ENCODE measurements at places on chromosomes 3 and 15. TPM values are rescaled to one million over a fixed set of nuclear protein-coding genes. Genes with fewer than 3 reads are reported as not detected.

- no peaks in the 10 kb centered on the region for H3K36me3 ChIP-seq
- no peaks in the 10 kb centered on the region for H3K27me3 ChIP-seq
- no peaks in the 10 kb centered on the region for H3K4me1 ChIP-seq
- no peak for DNase-seq
Measured at GRCh38 chr3:134522541-134522940, 36.7 kb downstream of the CEP63 start.

Gene EOMES
- total RNA-seq = not detected

DNA sequence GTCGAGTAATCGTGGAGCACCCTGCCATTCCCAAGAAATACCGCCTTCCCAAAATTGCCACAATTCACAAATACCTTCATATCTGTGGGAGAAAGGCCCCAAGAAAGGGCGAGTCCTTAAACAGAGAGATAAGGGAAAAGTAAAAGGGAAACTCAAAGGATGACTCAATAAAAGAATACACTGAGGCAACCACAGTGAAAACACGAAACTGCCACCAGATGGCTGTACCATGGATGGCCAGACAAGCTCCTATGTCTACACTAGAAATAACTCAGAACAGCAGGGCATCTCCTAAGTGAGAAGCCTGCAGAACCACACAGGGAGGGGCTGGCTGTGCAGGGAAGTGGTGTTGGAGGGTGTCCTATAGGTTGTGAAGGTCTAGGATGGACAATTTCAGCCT lies 25.0 kb downstream of the SRGAP3 start:
- no peak overlapping the region for H3K27ac ChIP-seq
- H3K4me1 ChIP-seq = peaks cover 5% of the 10 kb centered on the region
- peak; percentile 26 for DNase-seq
- no peaks in the 10 kb centered on the region for H3K36me3 ChIP-seq

Gene GOLGA8Q
- total RNA-seq = not detected

- no peaks in the 10 kb centered on the region for H3K4me1 ChIP-seq
- H3K36me3 ChIP-seq = no peaks in the 10 kb centered on the region
- H3K4me3 ChIP-seq = no peak overlapping the region
Measured at GRCh38 chr3:179970746-179971145, 66.0 kb downstream of the PEX5L start.

DNA sequence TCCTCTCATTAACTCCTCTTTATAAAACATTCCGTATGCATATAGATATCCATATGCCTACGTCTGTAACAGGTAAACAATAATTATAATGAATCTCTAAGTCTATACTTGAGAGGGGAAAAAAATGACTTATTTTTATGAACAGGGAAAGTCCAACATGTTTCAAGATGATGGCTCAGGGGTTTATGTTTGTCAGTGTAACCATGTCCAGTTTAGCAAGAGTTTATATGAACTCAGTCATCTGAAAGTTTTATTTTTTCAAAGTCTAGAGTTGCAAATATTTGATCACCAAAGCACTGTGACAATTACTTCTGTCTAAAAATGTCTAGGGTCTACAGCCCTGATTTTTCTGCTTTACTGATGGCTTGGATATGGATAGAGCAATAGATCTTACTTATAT lies 559.4 kb upstream of the KCNMB2 start:
- no peak overlapping the region for H3K4me3 ChIP-seq
- no peaks in the 10 kb centered on the region for H3K36me3 ChIP-seq

GRCh38 chr3:129747992-129748391 lies 141.5 kb upstream of the PLXND1 start:
- DNase-seq = no peak
- H3K4me3 ChIP-seq = no peak overlapping the region
- H3K27me3 ChIP-seq = no peaks in the 10 kb centered on the region
- peaks cover 5% of the 10 kb centered on the region for H3K4me1 ChIP-seq

- H3K27me3 ChIP-seq = no peaks in the 10 kb centered on the region
- no peak overlapping the region for H3K27ac ChIP-seq
- no peak for DNase-seq
- H3K4me3 ChIP-seq = no peak overlapping the region
Measured at GRCh38 chr3:144839991-144840390, 868.4 kb downstream of the DIPK2A start.

Gene CYP8B1
- not detected for total RNA-seq

DNA sequence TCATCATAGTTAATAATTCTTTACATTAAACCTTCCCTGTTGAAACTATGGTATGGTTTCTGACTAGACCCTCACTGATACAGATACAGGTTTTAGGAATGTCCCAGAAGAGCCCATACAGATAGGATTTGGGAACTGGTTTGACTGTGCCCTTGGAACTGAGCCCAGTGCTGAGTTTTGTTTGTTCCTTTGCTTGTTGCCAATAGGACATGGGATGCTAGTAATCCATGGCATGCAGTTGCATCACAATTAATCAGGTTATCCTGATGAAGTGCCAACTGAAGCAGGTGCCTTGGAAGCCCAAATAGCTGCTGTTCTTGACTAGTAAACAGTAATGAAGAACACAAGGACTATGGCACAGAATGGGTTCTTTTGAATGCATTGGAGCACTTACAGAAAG lies 230.6 kb downstream of the NEK10 start:
- DNase-seq = no peak
- H3K4me3 ChIP-seq = no peak overlapping the region
- no peak overlapping the region for H3K27ac ChIP-seq
- peaks cover 9% of the 10 kb centered on the region for H3K4me1 ChIP-seq
- H3K27me3 ChIP-seq = no peaks in the 10 kb centered on the region
- no peaks in the 10 kb centered on the region for H3K36me3 ChIP-seq

DNA sequence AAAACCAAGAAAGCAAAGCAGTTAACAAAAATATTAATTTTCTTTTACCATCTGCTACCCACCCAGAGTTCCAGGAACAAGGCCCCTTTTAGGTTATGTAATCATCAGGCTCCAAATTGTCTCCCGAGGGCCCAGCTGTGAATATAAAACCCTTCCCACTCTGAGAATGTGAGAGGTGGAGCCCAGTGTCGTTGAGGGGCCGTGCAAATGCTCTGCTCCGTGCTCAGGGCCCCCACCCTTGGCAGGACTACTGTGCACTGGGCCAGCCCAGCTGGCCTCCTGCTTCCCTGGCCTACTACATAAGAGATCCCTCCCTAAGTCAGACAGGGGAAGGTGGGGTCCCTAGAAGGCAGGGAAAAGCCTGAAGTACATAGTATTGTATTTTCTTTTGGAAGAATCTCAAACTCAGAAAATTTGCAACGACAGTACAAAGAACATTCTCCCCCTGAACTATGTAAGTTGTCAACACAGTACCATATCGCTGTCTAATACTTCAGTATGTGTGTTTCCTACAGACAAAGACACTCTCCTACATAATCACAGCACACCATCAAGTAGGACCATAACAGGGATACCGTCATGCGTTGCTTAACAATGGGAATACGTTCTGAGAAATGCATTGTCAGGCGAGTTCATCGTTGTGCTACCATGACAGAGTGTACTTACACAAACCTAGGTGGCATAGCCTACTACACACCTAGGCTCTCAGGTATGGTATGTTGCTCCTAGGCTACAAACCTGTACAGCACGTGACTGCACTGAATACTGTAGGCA lies 4.4 kb upstream of the CLEC3B start:
- peaks cover 36% of the 10 kb centered on the region for H3K4me1 ChIP-seq
- H3K4me3 ChIP-seq = no peak overlapping the region
- no peaks in the 10 kb centered on the region for H3K36me3 ChIP-seq
- DNase-seq = peak; percentile 81
- no peaks in the 10 kb centered on the region for H3K27me3 ChIP-seq

GRCh38 chr3:156627946-156628569 lies 46.3 kb upstream of the TIPARP start:
- no peaks in the 10 kb centered on the region for H3K4me1 ChIP-seq
- no peaks in the 10 kb centered on the region for H3K27me3 ChIP-seq
- no peak for DNase-seq
- H3K4me3 ChIP-seq = no peak overlapping the region
- no peak overlapping the region for H3K27ac ChIP-seq
- no peaks in the 10 kb centered on the region for H3K36me3 ChIP-seq

DNA sequence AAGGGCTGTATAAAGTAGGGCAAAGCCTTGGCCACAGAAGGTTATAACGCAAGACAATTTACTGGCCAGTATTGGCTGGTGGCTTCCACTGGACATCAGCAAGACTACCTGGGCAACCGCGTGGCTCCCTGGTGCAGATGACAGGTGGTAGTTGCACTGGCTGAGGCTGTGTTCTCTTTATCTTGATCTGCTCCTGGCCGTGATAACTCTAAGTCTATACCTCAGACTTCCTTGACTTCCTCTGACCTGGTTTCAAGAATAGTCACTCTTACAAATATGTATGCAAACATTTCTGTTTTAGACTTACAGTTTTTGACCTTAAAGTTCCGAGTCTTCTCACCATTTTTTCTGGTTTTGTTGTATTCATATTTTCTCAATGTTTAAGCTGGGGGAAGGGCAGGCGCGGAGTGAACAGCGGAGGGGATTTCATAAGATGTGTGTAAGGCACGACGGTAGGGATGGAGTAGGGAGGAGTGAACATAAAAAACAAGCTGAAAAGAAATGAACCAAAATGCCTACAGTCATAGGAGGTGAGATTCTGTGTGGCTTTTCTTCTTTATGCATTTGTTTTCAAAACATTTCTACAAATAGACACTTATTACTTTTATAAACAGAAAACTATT lies 15.2 kb upstream of the TMEM212 start:
- peaks cover 8% of the 10 kb centered on the region for H3K4me1 ChIP-seq
- H3K36me3 ChIP-seq = no peaks in the 10 kb centered on the region
- H3K27ac ChIP-seq = no peak overlapping the region
- H3K4me3 ChIP-seq = no peak overlapping the region

Gene TNNC1
- total RNA-seq = 2.9 TPM

- H3K4me1 ChIP-seq = peaks cover 32% of the 10 kb centered on the region
- no peaks in the 10 kb centered on the region for H3K27me3 ChIP-seq
- no peak overlapping the region for H3K27ac ChIP-seq
- no peak overlapping the region for H3K4me3 ChIP-seq
Measured at GRCh38 chr15:51048308-51048707, 46.4 kb downstream of the TNFAIP8L3 start.

Gene MORC1
- total RNA-seq = not detected

GRCh38 chr3:67335813-67336212 lies 318.6 kb downstream of the SUCLG2 start:
- H3K36me3 ChIP-seq = no peaks in the 10 kb centered on the region
- no peak for DNase-seq
- H3K27me3 ChIP-seq = no peaks in the 10 kb centered on the region

Gene ROPN1
- not detected for total RNA-seq

Gene UROC1
- not detected for total RNA-seq

GRCh38 chr15:40100123-40100946 lies 8.3 kb downstream of the BMF start:
- no peak for DNase-seq
- peaks cover 100% of the 10 kb centered on the region for H3K4me1 ChIP-seq
- H3K36me3 ChIP-seq = no peaks in the 10 kb centered on the region
- H3K4me3 ChIP-seq = no peak overlapping the region

Gene GMNC
- not detected for total RNA-seq

DNA sequence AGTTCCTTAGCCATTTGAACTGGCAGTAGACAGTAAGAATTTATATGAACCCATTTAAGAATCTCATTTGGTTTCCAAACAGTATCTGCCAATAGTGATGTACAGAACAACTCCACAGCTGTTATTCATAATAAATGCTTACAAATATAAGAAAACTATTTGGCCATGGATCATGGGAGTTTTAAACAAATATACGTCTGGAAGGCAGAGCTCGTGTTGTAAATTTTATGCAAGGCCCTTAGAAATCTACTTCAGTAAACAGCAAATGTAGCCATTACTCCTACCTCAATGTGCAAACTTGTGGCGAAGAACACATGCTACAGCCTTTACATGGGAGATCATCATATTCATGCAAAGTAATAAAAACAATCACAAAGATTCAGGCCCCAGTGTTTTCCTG lies 65.3 kb upstream of the NANOGP8 start:
- H3K4me3 ChIP-seq = no peak overlapping the region
- no peaks in the 10 kb centered on the region for H3K36me3 ChIP-seq
- no peak for DNase-seq
- no peaks in the 10 kb centered on the region for H3K4me1 ChIP-seq
- H3K27me3 ChIP-seq = no peaks in the 10 kb centered on the region
- H3K27ac ChIP-seq = no peak overlapping the region

GRCh38 chr15:64461721-64462162 lies 1.4 kb downstream of the ZNF609 start:
- no peak for DNase-seq
- H3K27ac ChIP-seq = peak overlapping the region; percentile 97
- peaks cover 61% of the 10 kb centered on the region for H3K4me1 ChIP-seq
- no peaks in the 10 kb centered on the region for H3K36me3 ChIP-seq

DNA sequence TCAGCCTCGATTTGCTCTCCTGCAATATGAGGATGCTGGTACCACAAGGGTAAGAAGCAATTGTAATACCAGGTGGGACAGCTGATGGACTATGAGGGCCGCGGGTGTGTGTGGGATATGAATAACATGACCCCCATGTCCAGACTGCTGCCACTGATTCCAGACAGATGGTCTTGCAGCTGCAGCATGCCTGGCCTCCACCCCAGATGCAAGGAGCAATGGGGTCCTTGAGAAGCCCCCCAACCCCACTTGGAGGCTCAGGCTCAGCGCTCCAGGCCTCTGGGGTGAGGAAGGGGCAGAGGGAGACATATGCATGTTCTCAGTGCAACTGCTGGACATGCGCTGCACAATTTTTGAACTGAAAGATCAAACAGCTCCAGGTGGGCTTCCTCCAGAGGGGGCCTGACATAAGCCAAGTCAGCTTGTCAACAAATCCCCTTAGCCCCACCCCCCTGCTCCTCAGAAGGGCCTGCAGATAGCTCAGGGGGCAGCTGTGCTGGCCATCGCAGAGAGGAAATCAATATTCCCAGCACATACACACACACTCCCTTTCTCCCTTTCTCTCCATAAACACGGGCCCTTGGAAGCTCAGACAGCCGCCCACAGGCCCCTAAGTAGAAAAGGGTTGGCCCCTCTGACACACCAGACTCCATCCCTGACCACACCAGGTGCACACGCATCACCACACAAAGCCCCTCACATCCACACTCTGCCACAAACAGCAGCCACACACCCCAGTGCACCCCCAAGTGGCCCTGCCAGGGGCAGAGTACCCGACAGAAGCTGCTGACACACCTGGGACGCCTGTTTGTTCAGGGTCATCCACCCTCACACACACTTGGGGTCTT lies 107.0 kb downstream of the IQSEC1 start:
- peak overlapping the region; percentile 97 for H3K4me3 ChIP-seq
- H3K4me1 ChIP-seq = peaks cover 55% of the 10 kb centered on the region

Gene CPN2
- not detected for total RNA-seq

DNA sequence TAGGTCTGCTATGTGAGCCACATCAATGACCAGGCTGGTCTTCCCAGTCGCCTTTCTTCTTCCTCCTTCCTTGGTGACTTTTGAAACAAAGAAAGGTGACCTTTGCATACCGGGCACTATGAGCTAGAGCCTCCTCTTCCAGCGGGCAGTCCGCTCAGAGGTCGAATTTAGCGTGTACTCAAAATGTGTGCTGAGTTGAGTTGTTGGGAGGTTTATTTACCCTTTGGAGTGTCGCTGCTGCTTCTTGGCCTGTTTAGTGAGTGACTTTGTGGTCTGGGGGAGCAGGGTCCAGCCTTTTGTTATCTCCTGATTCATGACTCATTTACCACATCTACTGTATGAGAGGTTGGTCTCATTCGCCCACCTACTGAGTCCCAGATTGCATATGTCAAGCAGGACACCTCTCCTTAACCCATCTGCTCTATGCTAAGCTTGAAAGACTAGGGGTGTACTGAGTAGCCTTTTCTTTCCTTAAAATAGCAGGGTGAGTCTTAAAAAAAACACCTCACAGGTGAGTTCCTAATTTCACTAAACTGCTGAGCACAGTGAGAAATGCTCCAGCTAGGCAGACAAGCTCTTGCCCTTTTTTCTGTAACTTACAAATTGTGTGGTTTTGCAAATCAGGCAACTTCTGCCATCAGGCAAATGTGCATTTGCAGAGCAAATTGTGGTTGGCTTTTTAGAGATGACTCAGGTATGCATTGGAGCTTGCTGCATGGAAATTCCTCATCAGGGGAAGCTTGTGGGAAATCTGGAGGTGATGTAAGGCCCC lies 3.2 kb upstream of the SIAH2 start:
- peaks cover 11% of the 10 kb centered on the region for H3K4me1 ChIP-seq
- no peak overlapping the region for H3K27ac ChIP-seq

Gene MYEF2
- 21.8 TPM for total RNA-seq

Gene DET1
- total RNA-seq = 8.6 TPM

Gene EPHB3
- total RNA-seq = 2.5 TPM
